ENCODE measurements at places on chromosomes 7 and 10.

GRCh38 chr7:74058486-74058885 lies 25.1 kb upstream of the LIMK1 start:
- DNase-seq, result no peak

GRCh38 chr7:41809116-41809515 lies 106.2 kb upstream of the INHBA start:
- DNase-seq, result no peak

- no peak for DNase-seq
These were observed 568.8 kb downstream of the POM121L12 start for GRCh38 chr7:53604201-53604600.

DNA sequence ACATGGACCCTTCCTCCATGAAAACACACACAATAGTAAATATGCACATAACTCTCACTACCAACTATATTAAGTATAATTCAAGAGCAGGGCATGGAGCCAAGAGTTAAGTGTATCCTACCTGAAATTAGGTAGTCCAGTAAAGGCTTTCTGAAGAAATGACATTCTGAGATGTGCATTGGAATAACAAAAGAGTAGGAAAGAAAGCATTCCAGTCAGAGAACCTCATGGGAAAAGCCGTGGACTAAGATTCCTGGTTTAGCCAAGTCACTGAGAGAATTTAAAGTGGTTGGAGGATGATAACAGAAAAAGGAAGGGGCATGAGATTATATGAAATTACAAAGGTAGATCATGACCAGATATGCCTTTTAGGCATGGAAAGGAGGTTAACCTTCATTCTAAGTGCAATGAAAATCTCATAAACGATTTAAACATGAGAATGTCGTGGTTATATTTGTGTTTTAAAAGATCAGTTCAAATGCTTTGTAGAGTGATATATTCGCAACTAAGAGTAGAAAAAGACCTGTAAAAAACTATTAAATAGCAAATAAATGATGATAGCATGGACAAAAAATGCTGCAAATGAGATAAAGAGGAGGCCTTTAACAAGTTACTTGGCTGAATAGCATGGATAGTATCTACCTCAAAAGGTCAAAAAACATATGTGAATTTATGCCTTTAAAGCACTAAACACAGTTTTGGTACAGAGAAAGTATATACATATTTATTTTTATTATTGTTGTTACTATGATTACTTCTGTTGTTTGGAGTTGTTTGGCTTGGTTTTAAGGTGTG lies 767.4 kb upstream of the GHITM start:
- DNase-seq, result no peak

DNA sequence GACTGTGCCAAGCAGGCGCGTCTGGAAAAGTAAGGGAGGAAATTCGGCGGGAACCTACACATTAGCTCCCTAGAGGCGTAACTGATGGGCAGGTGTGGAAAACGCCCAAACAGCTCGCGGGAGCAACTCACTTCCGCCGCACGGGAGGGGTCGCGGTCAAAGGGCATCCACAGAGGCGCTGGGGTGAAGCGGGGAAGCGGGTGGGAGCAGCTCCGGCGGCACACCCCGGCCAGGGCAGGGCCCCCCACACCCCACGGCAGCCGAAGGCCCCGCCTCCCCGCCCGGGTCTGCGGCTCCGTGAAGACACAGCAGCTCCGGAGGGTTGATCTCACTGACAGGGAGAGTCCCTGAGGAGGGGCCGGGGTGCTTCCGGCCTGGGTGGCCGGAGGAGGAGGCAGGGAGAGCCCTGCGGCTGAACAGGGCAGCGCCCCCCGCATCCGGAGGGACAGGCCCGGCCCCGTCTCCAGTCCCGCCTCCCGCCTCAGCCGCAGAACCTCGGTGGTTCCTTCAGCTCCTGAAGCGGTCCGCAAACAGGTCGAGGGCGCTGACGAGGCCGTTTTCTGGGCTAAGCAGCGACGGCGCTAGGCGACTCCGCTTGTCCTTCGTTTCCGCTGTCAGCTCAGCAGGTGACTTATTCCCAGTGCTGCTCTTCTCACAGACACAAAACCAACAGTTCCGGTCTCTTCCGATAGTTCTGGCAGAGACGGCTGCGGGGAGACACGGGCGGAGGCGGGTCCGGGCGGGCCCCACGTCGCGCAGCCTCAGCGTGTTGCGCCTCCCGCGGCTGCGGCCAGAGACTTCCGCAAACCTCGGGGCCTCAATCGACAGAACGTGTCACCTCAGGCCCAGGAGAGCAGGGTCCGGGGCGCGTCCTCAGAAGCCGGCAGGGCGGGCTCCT lies 276.1 kb downstream of the DNAJB6 start:
- peak; percentile 64 for DNase-seq

Data from stimulated activated CD8-positive, alpha-beta memory T cell treated with anti-CD3 and anti-CD28 coated beads, Interleukin-4, amount 100 ng/mL, for 48 hours (primary cell).